ENCODE measurements at places on chromosomes 3 and 15. TPM values are rescaled to one million over a fixed set of nuclear protein-coding genes. Genes with fewer than 3 reads are reported as not detected.

- H3K27me3 ChIP-seq: no peaks in the 10 kb centered on the region
- no peak overlapping the region for H3K27ac ChIP-seq
- H3K4me3 ChIP-seq: no peak overlapping the region
- H3K4me1 ChIP-seq: no peaks in the 10 kb centered on the region
These were observed 30.1 kb downstream of the TMOD2 start for GRCh38 chr15:51781506-51781905.

Gene POLQ
- 0.61 TPM for total RNA-seq

GRCh38 chr3:189334064-189334920, 162.5 kb downstream of the TPRG1 start:
- H3K4me3 ChIP-seq: no peak overlapping the region
- no peak for DNase-seq
- no peaks in the 10 kb centered on the region for H3K4me1 ChIP-seq
- H3K27ac ChIP-seq: no peak overlapping the region
- H3K27me3 ChIP-seq: no peaks in the 10 kb centered on the region

DNA sequence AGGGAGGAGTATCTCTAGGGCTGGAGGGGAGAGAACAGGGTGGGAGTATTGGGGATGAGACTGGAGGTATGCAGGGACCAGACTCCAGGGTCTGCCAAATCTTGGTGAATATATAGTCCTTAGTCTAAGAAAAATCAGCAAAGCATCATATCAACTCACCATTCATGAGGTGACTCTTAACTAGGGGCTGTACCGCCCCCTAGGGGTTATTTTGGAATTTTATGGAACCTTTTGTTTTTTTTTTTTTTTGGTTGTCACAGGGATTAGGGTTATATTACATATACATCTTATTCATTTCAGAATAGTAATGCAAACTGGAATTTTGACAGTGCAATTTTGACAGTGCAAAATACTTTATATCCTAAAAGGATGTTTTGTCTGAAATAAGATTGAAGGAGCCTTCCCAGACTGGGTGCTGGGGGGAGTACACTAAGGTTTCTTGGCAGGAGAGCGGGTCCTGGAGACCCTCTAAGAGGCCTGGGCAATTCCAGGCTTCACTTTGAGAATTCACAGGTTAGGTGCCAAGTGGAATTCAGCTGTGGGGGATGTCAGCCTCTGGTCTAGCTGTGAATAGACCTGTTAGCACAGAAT, 7.5 kb downstream of the CMTM7 start:
- H3K27me3 ChIP-seq: no peaks in the 10 kb centered on the region
- no peak overlapping the region for H3K4me3 ChIP-seq
- H3K27ac ChIP-seq: peak overlapping the region; percentile 15
- peak; percentile 60 for DNase-seq

GRCh38 chr3:8840556-8840955, 71.1 kb upstream of the OXTR start:
- no peak overlapping the region for H3K4me3 ChIP-seq
- H3K27me3 ChIP-seq: no peaks in the 10 kb centered on the region
- H3K4me1 ChIP-seq: no peaks in the 10 kb centered on the region
- H3K36me3 ChIP-seq: no peaks in the 10 kb centered on the region
- no peak overlapping the region for H3K27ac ChIP-seq
- DNase-seq: no peak
